ENCODE measurements at places on chromosomes 2 and 18. TPM values are rescaled to one million over a fixed set of nuclear protein-coding genes. Genes with fewer than 3 reads are reported as not detected.

DNA sequence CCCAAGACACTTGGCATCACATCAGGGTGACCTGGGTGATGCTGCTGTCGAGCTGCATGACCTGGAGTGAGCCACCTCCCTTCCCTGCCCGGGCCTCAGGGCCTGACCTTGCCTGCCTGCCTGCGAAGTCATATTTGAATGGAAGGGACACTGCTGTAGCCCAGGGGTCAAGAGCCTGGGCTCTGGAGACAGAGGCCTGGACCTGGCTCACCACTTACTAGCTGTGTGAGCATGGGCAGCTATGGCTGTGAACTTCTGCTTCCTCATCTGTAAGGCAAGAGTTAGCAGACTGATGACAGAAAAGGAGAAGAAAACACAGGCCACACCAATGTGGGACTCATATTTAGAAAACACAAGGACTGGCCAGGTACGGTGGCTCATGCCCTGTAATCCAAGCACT lies 118.7 kb downstream of the ZFP36L2 start:
- DNase-seq: no peak

DNA sequence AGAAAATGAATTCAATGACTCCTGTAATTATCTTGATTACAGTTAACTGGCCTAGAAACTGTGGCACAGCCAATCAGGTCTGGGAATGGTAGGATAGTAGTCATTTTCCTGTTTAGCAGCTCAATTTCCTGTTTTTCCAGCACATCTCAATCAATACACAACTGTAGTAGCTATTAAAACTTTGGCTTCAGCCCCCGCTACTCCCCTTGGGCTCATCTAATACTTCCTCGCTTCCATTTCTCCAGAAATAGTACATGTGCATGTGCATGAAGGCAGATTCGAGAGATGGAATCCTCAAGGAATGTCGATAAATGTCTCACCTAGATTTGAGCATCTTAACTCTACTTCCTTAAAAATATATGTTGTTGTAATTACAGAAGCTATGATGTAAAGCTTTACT lies 9.7 kb downstream of the COBLL1 start:
- peak; percentile 46 for DNase-seq

GRCh38 chr18:38241216-38241615 lies 675.6 kb upstream of the CELF4 start:
- DNase-seq: no peak

- no peak for DNase-seq
Observed at GRCh38 chr2:101238930-101239759, 13.5 kb upstream of the CNOT11 start.

GRCh38 chr2:168892327-168892726 lies 2.1 kb upstream of the SPC25 start:
- no peak for DNase-seq

DNA sequence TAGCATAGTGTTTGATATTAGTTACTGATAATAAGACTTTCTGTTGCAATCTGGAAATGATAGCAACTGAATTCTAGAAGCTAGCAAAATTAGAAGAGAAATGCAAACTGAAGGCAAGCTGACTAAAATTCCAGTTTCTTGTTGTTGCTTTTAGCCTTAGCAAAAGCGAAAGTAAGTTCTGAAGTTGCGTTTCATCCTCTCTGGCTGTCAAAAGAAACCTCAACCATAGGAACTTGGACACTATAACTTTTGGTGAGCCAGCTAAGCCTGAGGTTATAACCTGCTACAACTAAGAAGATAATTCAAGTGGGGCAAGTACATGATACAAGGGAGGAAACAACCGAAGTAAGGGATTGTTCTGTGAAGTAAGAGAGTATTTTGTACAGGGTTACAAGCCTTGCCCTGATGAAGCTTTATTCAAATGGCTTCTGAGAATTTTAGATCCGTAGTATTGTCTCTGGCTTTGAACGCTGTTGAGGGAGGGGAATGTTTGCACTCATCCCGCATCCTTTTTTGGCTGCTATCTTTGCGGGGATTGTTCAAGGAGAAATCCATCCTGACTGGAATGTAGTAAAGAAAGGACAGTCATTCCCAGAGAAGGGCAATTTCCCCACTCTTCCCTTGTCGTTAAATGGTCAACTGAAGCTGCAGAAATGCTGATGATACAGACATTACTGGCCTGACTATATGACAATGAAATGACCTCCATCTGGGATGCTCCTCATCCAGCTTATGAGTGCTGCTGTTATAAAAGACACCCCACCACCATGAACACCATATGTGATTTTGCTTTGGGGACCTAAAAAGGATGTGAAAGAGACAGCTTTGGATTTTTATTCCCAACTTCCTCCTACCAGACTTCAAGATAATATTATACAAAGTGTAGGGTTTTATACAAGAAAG lies 7.0 kb upstream of the TMX3 start:
- DNase-seq: no peak

Gene AQP12A
- polyA plus RNA-seq: not detected

Gene C2orf78
- polyA plus RNA-seq: not detected

Gene CIB4
- polyA plus RNA-seq: not detected

GRCh38 chr2:48471048-48471474 lies 58.9 kb upstream of the STON1 start:
- peak; percentile 52 for DNase-seq

DNA sequence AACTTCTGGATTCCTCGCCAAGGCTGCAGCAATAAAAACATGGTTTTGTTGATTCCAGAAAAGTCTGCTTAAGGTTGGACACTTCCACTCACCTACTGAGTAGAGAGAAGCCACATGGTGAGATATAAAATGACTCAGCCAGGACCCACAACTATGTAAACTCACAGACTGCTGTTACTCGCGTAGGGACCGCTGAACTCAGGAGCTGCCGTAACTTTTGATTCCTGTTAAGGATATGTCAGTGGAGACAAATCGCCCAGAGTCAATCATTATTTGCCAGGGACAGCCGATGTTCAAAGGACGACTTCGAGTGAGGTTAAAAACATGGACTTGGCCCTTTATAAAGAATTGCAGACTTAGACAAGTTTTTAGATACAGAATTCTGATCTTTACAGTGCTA lies 25.6 kb downstream of the CYB5A start:
- DNase-seq: no peak

DNA sequence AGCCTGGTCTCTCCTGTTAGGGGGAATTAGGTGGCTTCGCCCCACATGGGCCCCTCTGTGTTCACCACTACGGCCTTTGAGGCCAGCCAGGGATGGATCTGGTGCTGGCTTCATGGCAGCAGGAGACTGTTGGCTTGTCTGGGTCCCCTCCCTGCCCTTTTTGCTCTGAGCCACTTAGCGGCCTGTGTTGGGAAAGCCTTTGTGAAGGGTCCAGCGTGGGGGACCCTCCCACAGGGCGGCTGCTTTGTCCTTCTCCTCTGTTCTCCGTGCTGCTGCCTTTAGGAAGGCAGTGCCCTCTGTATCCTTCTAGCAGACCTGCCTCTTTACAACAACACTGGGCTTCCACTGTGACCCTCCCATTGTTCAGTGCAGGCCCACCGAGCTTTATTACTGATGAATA lies 118.4 kb downstream of the TSN start:
- DNase-seq: no peak

GRCh38 chr2:101518578-101519492 lies 43.9 kb upstream of the RFX8 start:
- peak; percentile 75 for DNase-seq

GRCh38 chr18:9454061-9454703 lies 21.1 kb upstream of the RALBP1 start:
- no peak for DNase-seq

DNA sequence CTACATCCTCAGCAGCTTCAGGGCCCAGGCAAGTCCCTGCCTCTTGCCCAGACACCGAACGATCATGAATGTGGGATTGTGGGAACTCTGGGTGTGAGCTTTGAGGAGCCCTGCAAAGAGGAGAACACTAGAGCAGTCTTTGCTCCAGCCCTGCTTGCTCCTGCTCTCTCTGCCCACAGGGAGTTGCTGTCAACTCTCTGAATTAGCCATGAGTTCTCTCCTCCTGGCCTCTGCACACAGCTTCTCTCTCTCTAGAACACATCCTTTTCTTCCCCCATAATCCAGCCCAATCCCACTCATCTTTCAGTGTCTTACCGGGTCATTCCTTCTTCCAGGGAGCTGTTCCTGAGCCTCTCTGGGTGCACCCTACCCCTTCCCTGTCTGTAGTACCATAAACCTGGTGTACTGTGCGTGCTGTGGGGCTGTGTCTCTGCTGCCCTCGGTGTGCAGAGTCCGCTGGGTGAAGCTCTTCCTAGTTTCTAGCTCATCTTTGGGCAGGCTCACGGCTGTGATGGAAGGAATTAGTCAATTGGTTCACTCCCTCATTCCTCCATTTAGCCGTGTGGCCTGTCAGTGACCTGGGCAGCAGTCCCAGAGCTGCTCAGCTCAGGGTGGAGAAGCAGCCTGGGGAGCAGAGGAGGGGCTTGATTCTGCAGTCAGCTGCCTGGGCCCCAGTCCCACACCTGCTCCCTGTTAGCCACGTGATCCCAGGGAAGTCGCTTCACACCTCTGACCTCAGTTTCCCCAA lies 132.9 kb upstream of the HDAC4 start:
- DNase-seq: no peak

Gene CHMP1B
- 46.9 TPM for polyA plus RNA-seq

DNA sequence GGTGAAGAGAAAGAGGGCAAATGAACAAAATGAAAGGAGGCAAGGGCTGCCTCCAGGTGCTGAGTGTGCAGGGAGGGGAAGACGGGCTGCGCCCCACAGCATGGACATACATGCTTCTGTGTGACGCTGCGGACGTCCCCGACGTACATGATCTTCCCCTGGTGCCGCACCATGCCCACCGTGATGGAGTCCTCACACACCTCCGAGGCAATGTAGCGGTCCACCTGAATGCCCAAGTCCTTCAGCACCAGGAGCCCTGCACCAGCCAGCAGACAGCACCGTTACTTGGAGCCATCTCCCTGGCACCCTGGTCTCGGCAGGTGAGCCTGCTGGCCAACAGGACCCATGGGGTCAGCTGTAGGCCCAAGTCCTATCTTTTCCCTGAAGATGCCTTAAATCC lies 73.1 kb upstream of the POMC start:
- no peak for DNase-seq

Gene HJURP
- polyA plus RNA-seq: 18.9 TPM

GRCh38 chr2:151711025-151711424 lies 23.3 kb downstream of the NEB start:
- no peak for DNase-seq

Gene SIX3
- 30.9 TPM for polyA plus RNA-seq

DNA sequence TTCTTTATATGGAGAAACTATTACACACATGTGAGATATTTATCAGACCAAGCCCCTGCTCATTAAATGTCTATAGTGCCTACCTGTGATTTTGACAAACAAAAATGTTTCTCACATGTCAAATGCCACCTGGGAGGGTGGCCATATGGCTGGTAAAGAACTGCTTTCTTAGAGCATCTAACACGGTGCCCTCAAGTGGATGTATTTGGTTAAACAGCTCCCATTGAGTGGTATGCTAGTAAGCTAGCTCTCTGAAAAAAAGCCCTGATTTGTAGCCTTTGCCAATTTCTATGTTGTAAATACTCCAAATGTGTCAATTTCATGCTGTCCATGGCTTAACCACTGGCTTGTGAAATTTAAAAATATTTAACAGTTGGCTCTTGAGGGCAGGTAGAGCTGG lies 94.6 kb downstream of the PMAIP1 start:
- no peak for DNase-seq

DNA sequence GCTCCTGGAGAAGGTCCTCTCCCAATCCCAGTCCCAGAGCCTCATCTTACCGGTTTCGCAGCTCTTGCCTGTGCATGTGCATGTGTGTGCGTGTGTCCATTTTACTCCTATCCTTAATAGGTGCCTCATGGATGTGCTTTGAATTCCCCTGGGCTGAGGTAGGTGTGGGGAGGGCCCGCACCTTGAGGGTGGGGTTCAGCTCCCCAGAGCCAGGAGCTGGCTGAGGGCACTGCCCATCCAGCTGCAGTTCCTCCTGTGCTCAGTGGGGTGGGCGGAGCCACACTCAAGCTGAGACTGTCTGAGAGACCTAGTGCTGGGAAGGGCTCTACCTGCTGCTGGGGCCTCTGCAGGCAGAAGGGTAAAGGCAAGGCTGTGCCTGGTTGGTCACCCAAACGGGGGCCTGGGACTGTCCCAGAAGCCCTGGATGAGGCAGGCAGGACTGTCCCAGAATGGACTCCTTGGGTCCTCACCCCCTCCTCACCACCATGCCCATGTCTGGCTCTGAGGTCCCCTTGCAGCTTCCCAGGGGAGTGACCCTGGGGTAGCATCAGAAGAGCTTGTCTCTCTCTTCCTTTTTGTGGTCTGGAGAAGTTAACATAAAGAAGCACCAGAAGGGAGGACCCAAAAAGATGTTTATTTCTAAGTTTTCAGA lies 8.9 kb downstream of the GDF7 start:
- DNase-seq: no peak

Gene BOLA3
- polyA plus RNA-seq: 38.7 TPM

GRCh38 chr18:8800445-8800844 lies 95.1 kb downstream of the MTCL1 start:
- DNase-seq: peak; percentile 39

DNA sequence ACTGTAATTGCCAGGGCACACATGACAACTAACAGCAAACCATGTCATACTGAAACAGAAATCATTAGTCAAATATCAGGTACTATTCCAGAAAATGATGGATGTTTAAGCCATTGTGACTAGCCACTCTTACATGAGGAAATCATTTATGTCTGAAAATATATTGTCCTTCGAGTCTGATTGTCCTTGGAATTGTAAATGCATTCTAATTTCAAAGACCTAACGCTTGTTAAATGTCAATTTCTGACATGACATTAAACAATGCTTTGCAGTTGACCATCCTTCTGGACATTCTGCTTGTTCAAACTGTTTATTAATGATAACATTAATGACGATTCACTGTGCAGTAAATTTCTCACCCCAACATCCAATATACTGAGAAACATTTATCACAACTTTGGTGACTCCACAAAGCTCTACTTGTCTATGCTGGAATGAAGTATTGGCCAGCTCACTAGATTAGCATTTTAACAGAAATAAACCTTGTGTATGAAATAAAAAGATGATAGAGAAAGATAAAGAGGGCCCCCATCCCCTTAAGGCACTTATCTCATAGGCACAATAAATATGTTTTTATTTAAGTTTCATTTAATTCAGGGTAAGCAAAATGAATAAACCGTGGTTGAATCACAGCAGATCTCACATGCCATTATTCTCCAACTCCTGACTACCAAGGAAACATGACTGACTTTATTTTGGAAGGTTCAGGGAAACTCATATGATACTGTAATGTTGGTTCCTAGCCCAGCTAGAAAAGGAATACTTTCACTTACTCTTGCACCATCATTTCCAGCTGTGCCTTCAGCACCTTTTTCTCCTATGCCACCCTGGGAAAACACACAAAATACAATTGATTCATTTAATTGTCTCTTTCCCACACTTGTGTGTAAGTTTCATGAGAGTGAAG lies 82.3 kb downstream of the COL3A1 start:
- DNase-seq: no peak

GRCh38 chr18:45639408-45639807 lies 24.1 kb downstream of the SLC14A2 start:
- no peak for DNase-seq

- DNase-seq: no peak
Observed at GRCh38 chr2:96117701-96118588, 1.6 kb upstream of the ADRA2B start.

Gene SPATA3
- polyA plus RNA-seq: not detected

DNA sequence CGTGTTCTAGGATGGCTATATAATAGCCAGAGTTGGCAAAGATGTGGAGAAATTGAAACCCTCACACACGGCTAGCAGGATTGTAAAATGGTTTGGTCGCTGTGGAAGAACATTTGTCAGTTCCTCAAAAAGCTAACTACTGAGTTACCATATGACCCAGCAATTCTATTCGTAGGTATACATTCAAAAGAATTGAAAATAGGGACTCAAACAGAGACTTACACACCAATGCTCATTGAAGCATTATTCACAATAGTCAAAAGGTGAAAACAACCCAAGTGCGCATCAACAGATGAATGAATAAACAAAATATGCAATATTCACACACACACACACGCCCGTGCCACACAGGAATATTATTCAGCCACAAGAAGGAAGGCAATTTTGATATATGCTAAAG lies 98.7 kb downstream of the PLA2R1 start:
- no peak for DNase-seq
